ENCODE measurements at places on chromosomes 13 and 19.

GRCh38 chr13:99566125-99567083 lies 65.1 kb downstream of the TM9SF2 start:
- no peak for DNase-seq

DNA sequence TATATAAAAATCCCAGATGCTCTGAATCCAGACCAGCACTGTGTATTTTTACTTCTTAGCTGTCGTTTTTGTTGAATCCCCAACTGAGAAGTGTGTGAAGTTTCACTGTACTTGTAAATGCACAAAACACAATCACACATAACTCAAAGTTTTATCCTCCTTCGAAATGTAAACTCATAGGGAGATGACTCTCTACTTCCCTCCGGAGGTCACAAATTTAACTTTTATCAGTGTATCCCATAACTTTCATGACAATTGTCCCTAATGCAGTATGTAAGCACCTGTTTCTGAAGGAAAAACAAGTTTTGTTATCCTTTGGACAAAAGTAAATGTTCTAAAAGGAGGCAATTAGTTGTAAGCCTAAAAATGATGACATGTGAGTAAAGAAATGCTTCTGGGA lies 665.0 kb upstream of the SLITRK6 start:
- DNase-seq = no peak

- no peak for DNase-seq
Measured at GRCh38 chr19:58474291-58474996, 1.7 kb upstream of the ZNF446 start.

DNA sequence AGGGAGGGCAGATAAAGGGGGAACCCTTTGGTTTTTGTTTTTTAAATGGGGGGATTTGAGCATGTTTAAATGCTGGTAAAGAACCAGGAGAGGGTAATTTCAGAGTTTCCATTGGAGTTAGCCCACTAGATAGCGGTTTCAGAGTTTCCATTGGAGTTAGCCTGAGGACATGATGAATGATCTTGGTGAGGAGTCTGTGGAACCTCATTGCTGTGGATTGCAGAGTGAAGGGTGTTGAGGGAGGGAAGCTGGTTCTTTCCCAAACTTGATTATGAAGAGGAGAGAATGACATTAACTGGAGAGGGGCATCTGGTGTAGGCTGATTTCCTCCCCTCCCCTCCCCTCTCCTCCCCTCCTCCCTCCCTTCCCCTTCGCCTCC lies 5.0 kb downstream of the WASF3 start:
- no peak for DNase-seq

DNA sequence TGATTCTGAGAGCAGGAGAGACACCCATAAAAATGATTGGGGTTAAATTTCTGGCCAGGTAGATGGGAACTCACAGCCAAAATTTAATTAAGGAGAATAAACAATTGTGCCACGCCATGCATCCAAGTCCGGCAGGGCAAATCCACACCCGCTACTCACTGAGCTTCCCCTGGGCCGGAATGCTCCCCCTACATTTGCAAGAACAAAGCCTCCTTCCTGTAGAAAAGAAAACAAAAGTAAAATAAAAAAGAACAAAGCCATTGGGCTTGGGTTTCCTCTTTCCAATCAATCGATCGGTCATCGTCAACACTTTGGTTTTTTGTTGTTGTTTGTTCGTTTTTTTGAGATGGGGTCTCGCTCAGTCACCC lies 30.2 kb upstream of the TFDP1 start:
- DNase-seq = no peak

DNA sequence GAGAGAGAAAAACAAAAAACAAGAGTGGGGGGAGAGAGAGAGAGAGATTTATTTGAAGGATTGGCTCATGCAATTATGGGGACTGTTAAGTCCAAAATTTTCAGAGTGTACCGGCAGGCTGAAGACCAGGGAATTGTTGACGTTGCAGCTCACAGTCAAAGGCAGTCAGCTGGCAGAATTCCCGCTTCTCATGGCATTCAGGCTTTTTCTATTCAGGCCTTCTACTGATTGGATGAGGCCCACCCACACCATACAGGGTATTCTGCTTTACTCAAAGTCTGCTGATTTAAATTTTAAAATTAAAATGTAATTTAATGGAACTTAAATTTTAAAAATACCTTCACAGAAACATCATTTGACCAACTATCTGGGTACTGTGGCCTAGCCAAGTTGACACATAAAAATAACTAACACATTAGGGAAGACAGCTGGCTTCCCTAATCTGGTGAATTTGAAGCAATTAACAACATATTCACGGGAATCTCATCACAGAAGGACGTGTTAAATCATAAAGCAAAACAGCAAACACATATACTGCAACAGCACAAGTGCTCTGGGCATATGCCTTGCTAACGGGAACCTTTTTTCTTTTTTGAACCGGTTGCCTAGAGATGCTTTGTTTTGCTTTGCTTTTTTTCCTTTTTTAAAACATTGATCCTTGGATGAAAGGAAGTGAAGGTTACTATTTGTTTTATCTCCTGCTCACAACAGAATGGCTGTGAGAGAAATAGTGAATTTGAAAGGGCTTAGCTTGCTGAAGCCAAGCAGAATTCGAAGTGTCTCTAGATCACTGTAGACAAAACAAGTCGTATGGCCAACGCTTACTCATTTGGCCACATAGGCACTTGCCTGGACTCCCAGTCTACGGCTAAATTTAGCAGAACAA lies 505.1 kb downstream of the IRS2 start:
- no peak for DNase-seq

DNA sequence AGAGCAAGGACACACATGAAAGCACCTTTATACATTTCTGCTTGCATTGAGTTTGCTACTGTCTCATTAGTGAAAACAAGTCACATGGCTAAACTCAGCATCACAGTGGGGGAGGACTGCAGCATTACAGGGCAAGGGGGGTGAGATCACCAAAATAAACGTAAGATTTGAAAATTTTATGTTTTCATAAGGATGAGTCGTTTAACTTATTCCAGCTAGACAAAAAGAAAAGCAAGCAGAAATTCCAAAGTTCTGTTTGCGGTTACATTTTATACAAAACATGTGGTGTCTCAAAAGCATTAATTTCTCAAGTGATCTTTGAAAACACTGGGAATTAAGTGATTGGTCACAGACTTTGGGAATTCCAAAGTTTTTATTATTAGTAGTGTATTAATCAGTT lies 261.4 kb upstream of the RXFP2 start:
- DNase-seq = no peak
